ENCODE measurements at places on chromosomes 7 and 10.

GRCh38 chr10:132691711-132692153 is 94.2 kb downstream of the NKX6-2 start:
- DNase-seq, result no peak

DNA sequence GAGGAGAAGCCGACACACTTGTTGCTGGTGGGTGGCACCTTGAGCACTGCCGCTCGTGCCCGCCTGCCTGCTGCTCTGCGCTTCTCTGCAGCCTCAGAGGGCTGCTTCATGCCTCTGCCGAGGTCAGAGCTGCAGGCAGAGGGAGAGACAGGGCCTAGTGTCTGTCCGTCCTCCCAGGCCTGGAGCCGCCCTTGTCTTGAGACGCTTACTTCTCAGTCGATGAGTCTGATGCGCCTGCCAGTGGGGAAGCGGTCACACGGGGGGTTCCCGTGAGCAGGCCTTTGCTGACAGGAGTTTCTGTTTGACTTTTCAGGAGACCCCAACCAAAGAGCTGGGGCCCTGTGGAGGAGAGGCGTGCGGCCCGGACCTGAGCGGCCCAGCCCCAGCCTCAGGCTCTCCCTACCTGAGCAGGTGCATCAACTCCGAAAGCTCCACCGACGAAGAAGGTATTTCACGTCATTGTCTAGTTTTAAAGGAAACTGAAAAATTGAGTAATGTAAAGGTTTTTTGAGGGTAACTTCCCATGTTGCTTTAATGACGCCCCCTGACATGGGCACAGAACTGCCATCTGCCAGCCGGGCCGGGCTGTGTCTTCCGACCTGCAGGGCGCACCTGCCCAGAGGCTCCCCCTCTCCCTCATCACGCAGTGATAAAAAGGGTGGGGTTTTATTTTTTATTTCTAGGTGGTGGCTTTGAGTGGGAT is 7.8 kb upstream of the BHLHA15 start:
- no peak for DNase-seq

GRCh38 chr10:54065106-54065505 is 735.9 kb downstream of the PCDH15 start:
- DNase-seq, result no peak

DNA sequence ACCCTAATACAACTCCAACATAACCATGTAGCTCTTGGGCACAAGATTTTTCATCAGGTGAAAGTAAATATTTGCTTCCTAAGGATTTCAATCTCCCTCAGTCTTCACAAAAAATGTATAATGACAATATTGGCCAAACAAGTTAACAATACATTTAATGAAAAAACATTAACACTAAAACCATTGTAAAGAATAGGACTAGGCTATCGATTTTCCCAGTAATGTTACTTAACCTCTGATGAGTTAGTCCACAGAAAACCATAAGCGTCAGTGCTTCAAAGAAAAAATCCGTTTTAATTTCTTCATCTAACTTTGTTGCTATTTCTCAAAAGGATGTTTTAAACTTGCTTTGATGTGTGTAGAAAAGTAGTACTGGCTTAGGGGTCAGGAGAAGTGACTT is 1.2 kb downstream of the ZNF33B start:
- no peak for DNase-seq

DNA sequence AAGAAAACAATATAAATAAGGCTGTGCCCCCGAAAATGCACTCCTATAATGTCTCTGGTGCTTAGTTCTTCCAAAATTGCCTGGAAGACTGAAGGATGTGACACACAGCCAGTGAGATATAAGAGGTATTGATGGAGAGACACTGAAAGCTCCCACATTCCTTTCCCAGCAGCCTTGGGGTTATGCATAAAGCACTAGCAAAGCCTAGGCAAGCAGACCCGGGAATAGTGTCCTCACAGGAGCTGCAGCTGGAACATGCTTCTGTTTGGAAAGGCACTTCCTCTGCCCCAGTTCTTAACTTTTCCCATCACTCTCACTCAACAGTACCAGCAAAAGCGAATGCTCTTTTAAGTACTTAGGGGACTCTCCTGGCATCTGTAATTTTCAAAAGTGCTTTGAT is 178.0 kb downstream of the AMPH start:
- no peak for DNase-seq

GRCh38 chr7:99393355-99394187 is 14.8 kb downstream of the PDAP1 start:
- no peak for DNase-seq

GRCh38 chr10:54808186-54808935 is 7.3 kb upstream of the PCDH15 start:
- no peak for DNase-seq

DNA sequence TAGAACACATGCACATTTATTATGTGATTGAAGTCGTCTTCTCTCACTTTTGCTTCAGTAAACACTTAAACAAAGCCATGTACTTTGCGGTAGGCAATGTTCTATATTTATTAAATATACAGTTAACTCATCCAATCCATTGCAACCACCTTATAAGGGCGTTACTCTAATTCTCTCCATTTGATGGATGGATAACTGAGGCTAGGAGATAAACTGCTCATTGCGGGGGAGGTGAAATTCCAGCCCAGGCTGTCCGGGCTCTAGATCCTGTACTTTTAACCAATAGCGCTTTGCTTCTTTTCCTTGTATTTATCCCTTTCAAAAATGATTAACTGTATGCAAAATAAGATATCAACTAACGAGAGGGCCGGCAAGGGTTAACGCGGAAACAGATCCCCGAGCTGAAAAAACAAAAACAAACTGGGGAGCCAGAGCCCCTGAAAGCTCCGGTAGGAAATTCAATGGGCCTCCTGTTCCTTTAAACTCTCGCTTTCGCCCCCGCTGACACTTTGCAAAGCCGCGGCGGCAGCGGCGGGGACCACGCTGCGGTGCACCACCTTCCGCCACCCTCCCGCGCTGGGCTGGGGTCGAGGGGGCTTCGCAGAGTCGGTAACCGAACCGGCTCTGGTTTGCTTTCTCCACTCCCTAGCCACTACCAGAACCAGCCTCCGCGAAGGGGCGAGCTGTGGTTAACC is 1.0 kb upstream of the PLXDC2 start:
- DNase-seq, result peak; percentile 32

DNA sequence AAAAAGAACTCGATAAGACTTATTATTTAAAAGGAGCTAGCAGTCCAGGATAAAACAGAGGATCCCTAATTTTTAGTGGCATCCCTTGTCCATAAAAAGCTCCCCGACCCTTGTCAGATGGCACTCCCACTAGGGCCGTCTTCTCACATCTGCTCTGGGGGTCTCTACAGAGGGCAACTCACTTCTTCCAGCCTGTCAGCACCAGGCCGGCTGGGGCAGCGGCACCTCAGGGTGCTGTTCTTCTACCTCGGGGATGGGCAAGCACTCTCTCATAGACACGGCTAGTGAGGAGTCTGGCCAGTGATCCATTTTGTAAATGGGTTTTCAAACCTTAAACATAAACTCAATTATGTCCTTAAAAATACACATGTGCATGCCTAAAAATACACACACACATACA is 134.7 kb downstream of the PRPF18 start:
- no peak for DNase-seq

GRCh38 chr7:44123190-44124003 is at the start of gene POLD2:
TSS of gene POLD2 (minus strand) at chr7:44123548. CDS start at chr7:44122053, 1,495 bp downstream.
- peak; percentile 96 for DNase-seq

- no peak for DNase-seq
These were observed 2.6 kb upstream of the CSGALNACT2 start for GRCh38 chr10:43135656-43136055.

GRCh38 chr10:72557362-72557761 is 68.5 kb downstream of the MICU1 start:
- DNase-seq, result no peak

GRCh38 chr7:127708788-127709187 is 56.8 kb downstream of the SND1 start:
- no peak for DNase-seq

- no peak for DNase-seq
These were observed 68.9 kb upstream of the AMPH start for GRCh38 chr7:38700116-38700515.

DNA sequence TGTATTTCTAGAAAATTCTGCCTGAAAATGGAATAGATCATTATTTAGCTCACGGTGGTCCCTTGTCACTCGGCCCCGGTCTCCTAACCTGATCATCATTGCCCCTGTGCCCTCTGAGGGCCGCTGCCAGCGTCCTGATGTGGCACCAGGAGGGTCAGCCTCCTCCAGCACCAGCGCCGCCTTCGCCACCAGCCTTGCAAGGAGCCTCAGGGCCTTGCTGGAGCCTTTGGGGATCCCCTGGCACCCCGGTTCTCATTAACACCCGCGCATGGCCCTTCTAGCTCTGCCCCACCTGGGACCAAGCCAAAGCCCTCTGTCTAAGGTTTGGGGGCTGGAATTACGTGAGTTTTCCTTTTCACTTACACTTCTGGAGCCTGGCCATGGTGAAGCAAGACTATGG is 282.5 kb upstream of the ADARB2 start:
- no peak for DNase-seq

DNA sequence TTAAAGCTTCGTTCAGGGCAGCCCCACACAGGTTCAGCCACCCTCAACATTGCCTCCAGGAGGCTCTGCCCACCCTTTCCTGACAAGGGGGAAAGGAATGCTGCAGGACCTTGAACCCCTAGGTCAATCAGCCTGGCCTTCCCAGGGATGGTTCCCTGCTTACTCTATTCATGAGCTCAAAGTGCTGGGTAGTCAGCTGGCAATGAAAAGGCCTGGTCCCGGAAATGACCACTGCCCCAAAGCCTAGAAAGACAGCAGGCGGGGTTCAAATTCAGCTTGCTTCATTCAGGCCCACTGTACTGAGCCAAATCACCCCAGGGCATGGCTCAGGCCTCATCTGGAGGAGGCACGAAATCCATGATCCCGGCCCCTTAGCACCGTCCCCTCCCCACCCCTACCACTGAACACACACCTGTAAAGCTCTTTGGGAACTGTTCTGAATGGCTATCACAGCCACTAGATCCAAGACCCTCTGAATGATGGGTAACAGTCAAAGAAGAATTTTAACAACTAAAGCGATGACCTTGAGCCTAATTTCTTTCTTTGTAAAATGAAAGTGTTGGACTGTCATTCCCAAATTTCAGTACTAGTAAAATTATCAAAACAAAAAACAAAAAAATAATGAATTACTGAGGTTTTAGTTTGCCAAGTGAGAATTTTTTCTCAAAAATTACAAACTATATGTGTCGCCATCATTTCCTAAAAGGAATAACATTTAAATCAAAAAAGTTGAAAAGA is 1.0 kb downstream of the URGCP start:
- DNase-seq, result no peak

GRCh38 chr7:68823996-68824780 is 774.1 kb upstream of the AUTS2 start:
- no peak for DNase-seq

DNA sequence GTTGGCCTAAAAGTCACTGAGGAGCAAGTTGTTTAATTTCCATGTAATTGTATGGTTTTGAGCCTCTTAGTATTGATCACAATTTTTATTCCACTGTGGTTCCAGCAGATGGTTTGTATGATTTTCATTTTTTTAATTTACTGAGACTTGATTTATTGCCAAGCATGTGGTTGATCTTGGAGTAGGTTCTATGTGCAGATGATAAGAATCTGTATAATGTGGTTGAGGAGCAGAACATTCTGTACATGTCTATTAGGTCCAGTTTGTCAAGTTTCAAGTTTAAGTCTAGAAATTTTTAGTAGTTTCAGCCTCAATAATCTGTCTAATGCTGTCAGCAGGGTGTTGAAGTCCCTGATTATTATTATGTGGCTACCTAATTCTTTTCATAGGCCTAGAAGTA is 22.7 kb upstream of the ZWINT start:
- no peak for DNase-seq
